ENCODE measurements at places on chromosomes 7 and 10.

DNA sequence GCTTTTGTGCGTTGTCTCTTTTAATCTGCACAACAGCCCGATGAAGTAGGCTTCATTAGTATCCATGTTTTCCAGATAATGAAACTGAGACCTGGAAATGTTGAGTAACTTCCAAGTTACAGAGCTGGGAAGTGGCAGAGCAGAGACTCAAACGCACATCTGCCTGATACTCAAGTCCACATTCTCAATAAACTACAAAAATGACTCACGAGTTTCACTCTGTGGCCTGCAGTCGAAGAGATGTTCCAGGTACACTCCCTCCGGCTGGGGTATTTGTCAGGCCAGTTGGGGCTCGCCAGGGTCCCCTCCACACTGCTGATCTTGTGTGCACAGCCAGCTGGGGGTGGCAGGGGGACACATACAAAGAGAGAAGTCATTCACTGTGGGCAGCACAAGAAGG is 17.7 kb upstream of the OPALIN start:
- H3K36me3 ChIP-seq: no peaks in the 10 kb centered on the region
- no peak overlapping the region for H3K4me3 ChIP-seq
- DNase-seq: no peak
- peaks cover 4% of the 10 kb centered on the region for H3K27me3 ChIP-seq
- H3K27ac ChIP-seq: no peak overlapping the region
- peaks cover 19% of the 10 kb centered on the region for H3K4me1 ChIP-seq

GRCh38 chr10:74500816-74501215 is 325.6 kb upstream of the KAT6B start:
- no peak overlapping the region for H3K4me3 ChIP-seq
- no peak for DNase-seq
- H3K36me3 ChIP-seq: peaks cover 67% of the 10 kb centered on the region
- H3K27me3 ChIP-seq: no peaks in the 10 kb centered on the region

DNA sequence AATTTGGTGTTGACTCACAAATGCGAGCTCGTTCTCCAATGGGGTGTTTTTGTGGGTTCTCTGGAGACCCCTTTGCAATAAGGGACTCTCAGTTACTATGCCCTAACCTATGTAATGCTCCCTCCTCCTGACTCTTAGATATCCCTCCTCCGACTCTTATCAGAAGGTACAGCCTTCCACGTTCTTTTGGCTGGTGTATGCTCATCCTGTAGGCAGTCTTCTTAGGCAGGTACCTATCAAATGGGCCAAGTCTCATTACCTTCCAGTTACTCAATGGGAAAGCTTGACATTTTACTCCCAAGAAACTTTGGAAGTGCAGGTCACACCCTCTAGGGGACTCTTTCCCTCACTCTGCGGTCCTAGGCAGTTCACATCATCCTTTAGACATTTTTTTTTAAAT is 32.6 kb downstream of the SLC26A5 start:
- no peak overlapping the region for H3K27ac ChIP-seq
- H3K4me1 ChIP-seq: no peaks in the 10 kb centered on the region
- peaks cover 15% of the 10 kb centered on the region for H3K27me3 ChIP-seq
- H3K36me3 ChIP-seq: no peaks in the 10 kb centered on the region
- DNase-seq: no peak

DNA sequence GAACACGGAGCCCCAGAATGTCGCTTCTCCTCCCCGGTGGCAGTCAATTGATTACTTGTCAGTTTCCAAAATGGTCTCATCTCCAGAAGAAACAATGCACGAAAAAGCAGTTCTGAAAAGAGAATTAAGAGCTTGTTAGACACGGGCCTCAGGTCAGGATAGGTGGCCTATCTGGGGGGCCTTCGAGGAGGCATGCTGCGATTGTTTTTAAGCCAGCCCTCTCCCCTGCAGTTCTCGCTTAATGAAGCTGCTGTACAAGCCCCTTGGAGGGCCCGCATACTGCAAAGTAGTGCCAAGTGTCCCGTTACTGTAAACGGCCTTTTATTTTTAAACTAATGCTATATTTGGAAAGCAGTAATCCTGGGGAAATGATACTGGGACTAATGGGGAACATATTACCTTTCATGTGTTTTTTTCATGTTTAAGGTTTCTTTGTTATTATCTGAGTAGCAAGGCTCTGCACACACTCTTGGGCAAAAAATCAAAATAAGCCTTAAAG is 114.8 kb upstream of the TCF7L2 start:
- H3K27ac ChIP-seq: no peak overlapping the region
- H3K4me1 ChIP-seq: peaks cover 5% of the 10 kb centered on the region
- H3K4me3 ChIP-seq: no peak overlapping the region
- peaks cover 7% of the 10 kb centered on the region for H3K36me3 ChIP-seq

GRCh38 chr10:15426558-15426957 is 55.5 kb upstream of the FAM171A1 start:
- H3K27ac ChIP-seq: no peak overlapping the region
- H3K27me3 ChIP-seq: peaks cover 3% of the 10 kb centered on the region
- no peak for DNase-seq
- no peak overlapping the region for H3K4me3 ChIP-seq

GRCh38 chr10:132606031-132606491 is 68.5 kb downstream of the INPP5A start:
- H3K4me1 ChIP-seq: peaks cover 33% of the 10 kb centered on the region
- peaks cover 15% of the 10 kb centered on the region for H3K36me3 ChIP-seq
- DNase-seq: no peak
- no peak overlapping the region for H3K4me3 ChIP-seq
- peak overlapping the region; percentile 36 for H3K27ac ChIP-seq

GRCh38 chr10:52440612-52441285 is 126.7 kb downstream of the DKK1 start:
- no peak overlapping the region for H3K27ac ChIP-seq
- peaks cover 7% of the 10 kb centered on the region for H3K4me1 ChIP-seq
- H3K27me3 ChIP-seq: no peaks in the 10 kb centered on the region
- H3K36me3 ChIP-seq: no peaks in the 10 kb centered on the region

DNA sequence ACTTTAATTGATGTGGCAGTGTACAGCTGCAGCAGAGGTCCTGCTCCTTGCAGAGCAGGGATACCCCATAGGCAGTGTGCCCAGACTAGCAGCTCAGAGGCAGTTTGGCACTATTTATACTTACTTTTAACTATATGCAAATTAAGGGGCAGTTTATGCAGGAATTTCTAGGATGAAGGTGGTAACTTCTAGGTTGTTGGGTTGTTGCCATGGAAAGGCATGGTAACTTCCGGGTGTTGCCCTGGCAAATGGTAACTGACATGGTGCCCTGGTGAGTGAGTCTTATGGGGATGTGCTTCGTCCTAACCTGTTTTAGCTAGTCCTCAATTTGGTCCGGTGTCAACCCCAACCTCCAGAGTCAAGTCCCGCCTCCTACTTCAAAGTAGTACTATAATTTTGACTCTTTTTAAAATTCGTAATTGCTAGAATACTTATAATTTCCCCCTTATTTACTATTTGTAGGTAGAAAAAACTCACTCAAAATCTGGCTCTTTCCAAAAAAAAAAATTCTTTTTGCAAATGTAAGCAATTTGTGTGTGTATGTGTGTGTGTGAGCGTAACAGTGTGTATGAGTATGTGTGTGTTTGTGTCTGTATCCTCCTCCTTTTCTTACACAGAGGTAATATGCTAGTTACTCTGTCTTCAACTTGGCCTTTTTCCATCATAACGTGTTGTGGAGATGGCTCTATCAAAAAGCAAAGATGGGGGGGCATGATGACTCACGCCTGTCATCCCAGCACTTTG is 5.9 kb downstream of the COL26A1 start:
- H3K4me3 ChIP-seq: no peak overlapping the region
- H3K36me3 ChIP-seq: peaks cover 5% of the 10 kb centered on the region
- no peak for DNase-seq
- peaks cover 32% of the 10 kb centered on the region for H3K27me3 ChIP-seq

GRCh38 chr7:95424716-95425115 is 10.1 kb downstream of the PON2 start:
- no peaks in the 10 kb centered on the region for H3K27me3 ChIP-seq
- H3K36me3 ChIP-seq: peaks cover 9% of the 10 kb centered on the region
- H3K4me1 ChIP-seq: no peaks in the 10 kb centered on the region
- H3K27ac ChIP-seq: no peak overlapping the region

- no peak overlapping the region for H3K4me3 ChIP-seq
- H3K27me3 ChIP-seq: peaks cover 42% of the 10 kb centered on the region
- H3K27ac ChIP-seq: no peak overlapping the region
Measured at GRCh38 chr7:48130658-48131108, 40.6 kb upstream of the ABCA13 start.

- H3K4me3 ChIP-seq: no peak overlapping the region
- peaks cover 13% of the 10 kb centered on the region for H3K27me3 ChIP-seq
- H3K4me1 ChIP-seq: no peaks in the 10 kb centered on the region
- H3K27ac ChIP-seq: no peak overlapping the region
- no peak for DNase-seq
- H3K36me3 ChIP-seq: no peaks in the 10 kb centered on the region
Measured at GRCh38 chr10:61021926-61022325, 77.9 kb upstream of the RHOBTB1 start.

DNA sequence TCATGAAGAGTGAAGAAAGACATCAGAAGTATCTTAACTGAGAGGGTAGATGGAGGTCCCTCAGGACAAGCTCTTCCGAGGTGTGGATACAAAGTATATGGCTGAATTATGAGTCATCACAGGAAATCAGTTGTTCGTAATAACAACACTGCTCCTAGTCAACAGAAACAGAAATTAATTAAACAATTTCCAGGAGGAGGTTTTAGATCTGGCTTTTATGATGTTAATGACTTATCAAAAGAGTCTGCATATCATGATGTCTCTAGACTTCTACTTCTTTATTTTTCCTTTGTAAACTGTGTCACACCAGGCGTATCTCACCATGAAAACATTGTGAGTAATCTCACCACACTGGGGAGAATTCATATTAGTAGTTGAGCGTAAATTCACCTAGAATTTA is 31.2 kb downstream of the OSBPL3 start:
- DNase-seq: no peak
- no peaks in the 10 kb centered on the region for H3K27me3 ChIP-seq
- peaks cover 42% of the 10 kb centered on the region for H3K4me1 ChIP-seq
- peaks cover 10% of the 10 kb centered on the region for H3K36me3 ChIP-seq
- peak overlapping the region; percentile 79 for H3K27ac ChIP-seq
